Forelimb muscle (tissue), 1 donor: ENCODE measurements at places on chromosomes 3 and 15. TPM values are rescaled to one million over a fixed set of nuclear protein-coding genes. Genes with fewer than 3 reads are reported as not detected.

The TNNC1 gene
- 671 TPM for polyA plus RNA-seq

The CACNA2D2 gene
- polyA plus RNA-seq: 4.3 TPM

The TRPM1 gene
- polyA plus RNA-seq: not detected

The CYP1A2 gene
- 0.10 TPM for polyA plus RNA-seq

The SRPRB gene
- 33.4 TPM for polyA plus RNA-seq

The RTP3 gene
- polyA plus RNA-seq: 0.14 TPM

The CCDC54 gene
- polyA plus RNA-seq: 2.8 TPM

The INAFM2 gene
- 14.1 TPM for polyA plus RNA-seq

The DNASE1L3 gene
- polyA plus RNA-seq: 0.86 TPM

The STRIT1 gene
- 49.3 TPM for polyA plus RNA-seq

The CHRNA5 gene
- polyA plus RNA-seq: 0.76 TPM

The CAND2 gene
- polyA plus RNA-seq: 59.0 TPM

The GJD2 gene
- polyA plus RNA-seq: 7.0 TPM

The PTPRG gene
- polyA plus RNA-seq: 24.2 TPM

The SLCO3A1 gene
- 4.0 TPM for polyA plus RNA-seq

The UQCC5 gene
- 11.5 TPM for polyA plus RNA-seq

The SST gene
- not detected for polyA plus RNA-seq

The QRICH1 gene
- polyA plus RNA-seq: 49.8 TPM

The TMOD2 gene
- polyA plus RNA-seq: 6.0 TPM

The FOXB1 gene
- not detected for polyA plus RNA-seq

The INO80 gene
- 18.3 TPM for polyA plus RNA-seq

The GABRR3 gene
- not detected for polyA plus RNA-seq

The GBE1 gene
- polyA plus RNA-seq: 9.6 TPM

The HYKK gene
- 1.8 TPM for polyA plus RNA-seq

The NR2E3 gene
- polyA plus RNA-seq: 7.4 TPM

The NOX5 gene
- 0.24 TPM for polyA plus RNA-seq

The WDR48 gene
- 39.0 TPM for polyA plus RNA-seq

The LRRC31 gene
- not detected for polyA plus RNA-seq

The GPR176 gene
- 3.6 TPM for polyA plus RNA-seq

The ISLR2 gene
- 7.3 TPM for polyA plus RNA-seq

The GOLGA8T gene
- not detected for polyA plus RNA-seq

The POLG gene
- polyA plus RNA-seq: 42.2 TPM

The OSTN gene
- polyA plus RNA-seq: 4.7 TPM

The EFCAB12 gene
- polyA plus RNA-seq: 0.13 TPM

The GOLGA8H gene
- polyA plus RNA-seq: 0.81 TPM

The SHF gene
- polyA plus RNA-seq: 7.4 TPM

The TGM4 gene
- polyA plus RNA-seq: not detected

The MKRN2OS gene
- polyA plus RNA-seq: 0.90 TPM

The CERS3 gene
- polyA plus RNA-seq: 1.5 TPM

The CCR9 gene
- not detected for polyA plus RNA-seq

The HES1 gene
- 30.3 TPM for polyA plus RNA-seq

The TNK2 gene
- 139 TPM for polyA plus RNA-seq

The ZNF385D gene
- 26.2 TPM for polyA plus RNA-seq

The ST6GAL1 gene
- 11.9 TPM for polyA plus RNA-seq

The C3orf62 gene
- 9.0 TPM for polyA plus RNA-seq

The SHC4 gene
- 2.3 TPM for polyA plus RNA-seq

The TMEM212 gene
- polyA plus RNA-seq: 0.11 TPM

The RARRES1 gene
- polyA plus RNA-seq: 2.6 TPM

The ARGFX gene
- polyA plus RNA-seq: not detected
